ENCODE measurements at places on chromosomes 5 and 9. TPM values are rescaled to one million over a fixed set of nuclear protein-coding genes. Genes with fewer than 3 reads are reported as not detected.

DNA sequence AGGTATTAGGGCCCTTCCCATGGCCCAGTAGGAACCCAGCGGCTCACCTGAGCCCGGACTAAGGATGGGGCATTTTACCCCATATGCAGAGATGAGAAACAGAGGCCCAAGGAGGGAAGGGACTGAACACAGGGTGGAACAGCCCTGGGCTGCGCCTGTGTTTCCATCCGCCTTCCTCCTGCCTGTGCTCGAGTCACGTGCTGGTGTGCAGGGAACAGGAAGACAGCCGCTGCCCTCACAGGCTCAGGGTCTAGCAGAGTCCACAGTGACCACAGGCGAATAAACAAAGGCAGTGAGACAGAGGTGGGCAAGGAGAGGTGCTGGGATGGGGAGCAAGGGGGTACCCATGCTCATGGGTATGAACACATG, 129.4 kb downstream of the C9orf50 start:
- no peak for DNase-seq

DNA sequence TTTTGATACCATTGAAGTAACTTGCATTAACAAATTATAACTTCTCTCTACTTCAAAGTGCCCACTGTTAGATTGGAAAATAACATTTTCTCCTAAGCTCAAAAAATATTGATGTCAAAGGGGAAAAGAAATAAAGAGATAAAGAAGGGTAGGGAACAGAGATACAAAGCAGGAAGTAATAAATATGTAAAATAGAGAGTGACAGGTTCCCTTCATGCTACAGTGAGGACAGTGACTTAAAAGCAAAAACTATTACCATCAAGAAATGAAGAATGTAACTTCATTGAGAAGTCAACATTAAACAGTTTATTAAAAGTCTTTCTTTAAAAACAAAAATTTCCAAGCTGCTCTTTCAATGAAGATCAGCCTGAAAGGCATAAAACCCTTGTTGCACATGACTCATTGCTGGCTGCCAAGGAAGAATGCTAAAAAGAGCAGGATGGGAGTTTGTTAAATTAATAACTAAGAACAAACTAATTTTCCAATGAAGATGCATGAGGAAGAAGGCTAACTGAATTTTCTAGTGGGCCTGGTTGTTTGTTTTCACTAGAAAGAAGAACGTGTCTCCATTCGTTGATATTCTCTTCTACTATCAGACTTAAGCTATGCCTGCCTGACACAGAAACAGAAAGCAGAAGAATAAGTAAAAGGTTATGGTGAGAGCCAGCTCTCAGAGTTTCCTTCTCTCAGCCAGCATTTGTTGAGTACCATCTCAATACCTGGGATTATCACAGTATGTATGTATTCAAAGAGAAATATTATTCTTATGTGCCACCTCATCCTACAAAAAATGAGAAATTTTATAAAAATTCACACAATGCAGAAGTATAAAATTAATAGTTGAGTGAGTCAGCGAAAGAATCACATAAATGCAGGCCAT, 197.8 kb upstream of the NREP start:
- DNase-seq: no peak

DNA sequence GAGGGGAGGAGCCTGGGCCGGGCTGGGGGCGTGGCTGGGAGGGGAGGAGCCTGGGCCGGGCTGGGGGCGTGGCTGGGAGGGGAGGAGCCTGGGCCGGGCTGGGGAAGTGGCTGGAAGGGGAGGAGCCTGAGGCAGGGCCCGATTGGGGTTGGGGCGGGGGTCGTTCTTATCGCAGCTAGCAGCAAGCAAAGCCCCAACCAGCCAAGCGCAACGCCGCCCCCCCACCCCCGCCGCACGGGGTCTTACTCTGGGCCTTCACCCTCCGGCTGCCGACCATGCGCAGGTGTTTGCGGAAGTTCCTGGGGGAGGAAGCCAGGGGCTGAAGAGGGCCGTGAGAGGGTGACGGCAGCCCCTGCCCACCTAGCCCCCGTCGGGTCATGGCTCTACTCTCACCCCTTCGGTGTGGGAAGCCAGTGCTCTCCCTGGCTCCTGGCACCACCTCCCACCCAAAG, 5.0 kb downstream of the NSMF start:
- no peak for DNase-seq

DNA sequence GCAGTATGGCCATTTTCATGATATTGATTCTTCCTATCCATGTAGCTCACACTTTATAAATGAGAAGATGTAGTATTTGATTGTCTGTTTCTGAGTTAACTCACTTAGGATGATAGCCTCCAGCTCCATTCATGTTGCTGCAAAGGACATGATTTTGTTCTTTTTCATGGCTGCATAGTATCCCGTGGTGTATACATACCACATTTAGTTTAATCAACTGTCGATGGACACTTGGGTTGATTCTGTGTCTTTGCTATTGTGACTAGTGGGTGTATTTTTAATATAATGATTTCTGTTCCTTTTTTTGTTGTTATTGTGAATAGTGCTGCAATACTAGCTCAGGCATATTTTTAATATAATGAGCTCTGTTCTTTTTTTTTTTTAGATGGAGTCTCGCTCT, 560.3 kb upstream of the ZNF608 start:
- no peak for DNase-seq

GRCh38 chr5:111556501-111556900, 44.2 kb upstream of the STARD4 start:
- DNase-seq: no peak

DNA sequence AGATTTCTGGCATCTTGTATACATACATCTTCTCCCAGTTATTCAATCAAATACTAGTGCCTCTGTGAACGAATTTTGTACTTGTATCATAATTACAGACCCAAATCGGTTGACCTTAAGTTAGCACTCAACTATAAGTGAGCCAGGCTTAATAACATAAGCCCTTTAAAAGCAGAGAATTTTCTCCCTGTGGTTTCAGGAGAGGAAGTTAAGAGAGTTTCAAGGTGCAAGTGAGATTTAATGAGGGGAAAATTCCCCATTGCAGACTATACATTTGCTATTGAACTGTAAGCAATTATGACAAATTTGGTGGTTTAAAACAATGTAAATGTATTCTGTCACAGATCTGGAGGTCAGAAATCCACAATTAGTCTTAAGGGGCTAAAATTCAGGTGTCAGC, 261.9 kb upstream of the NREP start:
- no peak for DNase-seq

DNA sequence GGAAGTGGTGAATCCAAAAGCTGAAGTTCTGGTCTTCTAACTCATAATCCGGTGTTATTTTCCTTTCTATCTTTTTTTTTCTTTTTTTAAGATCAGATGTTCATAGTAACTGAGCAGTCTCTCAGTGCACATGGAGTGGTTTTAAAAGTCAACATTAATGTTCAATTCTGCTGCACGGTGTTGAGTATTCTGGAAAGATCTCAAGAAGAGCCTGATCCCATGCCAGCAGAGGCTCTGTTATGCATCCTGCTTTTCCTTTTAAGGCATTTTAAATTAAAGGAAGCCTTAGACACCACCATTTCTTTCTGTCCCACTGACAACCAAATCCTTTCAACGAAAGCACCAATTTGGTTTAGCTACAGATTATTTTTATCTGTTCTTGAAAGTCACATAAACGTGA, 33.4 kb downstream of the SEMA5A start:
- no peak for DNase-seq

DNA sequence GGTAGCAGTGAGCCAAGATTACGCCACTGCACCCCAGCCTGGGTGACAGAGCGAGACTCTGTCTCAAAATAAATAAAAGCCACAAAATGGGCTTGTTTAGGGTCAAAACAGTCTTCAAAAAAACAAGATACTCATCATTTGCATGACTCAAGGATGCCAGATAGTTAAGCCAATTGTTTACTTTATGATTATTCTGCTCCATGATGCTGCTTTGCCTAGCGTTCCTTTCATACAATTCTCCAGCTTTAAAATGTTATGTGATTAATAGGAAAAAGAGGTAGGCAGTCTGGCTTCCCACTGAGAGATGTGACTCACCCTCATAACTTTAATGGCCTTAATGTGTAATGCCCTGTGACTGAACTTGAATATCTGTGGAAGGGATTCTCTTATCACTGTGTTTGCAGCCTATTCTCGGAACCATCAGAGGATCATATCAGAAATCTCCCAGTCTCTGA, 364.6 kb upstream of the TRPC7 start:
- DNase-seq: no peak

DNA sequence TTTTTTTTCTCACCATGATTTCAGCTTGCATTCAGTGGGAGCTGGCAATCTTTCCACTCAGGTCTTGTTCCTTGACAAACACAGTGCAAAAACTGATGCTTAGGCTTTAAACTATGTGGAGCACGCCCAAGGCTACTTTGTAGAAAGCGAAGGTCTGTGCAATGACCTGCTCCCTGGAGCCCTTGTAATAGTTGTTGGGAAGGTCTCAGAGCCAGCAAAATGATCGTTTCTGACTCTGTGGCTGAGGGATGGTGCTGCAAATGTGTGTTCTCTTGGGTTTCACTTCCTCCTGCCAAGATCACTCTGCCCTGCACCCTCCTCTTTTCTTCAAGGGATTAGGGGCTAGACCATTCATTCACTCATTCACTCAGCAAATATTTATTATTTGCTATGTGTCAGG, 249.7 kb upstream of the MAP3K1 start:
- DNase-seq: no peak

- no peak for DNase-seq
Observed at GRCh38 chr5:109028608-109029299, 281.1 kb downstream of the FER start.

DNA sequence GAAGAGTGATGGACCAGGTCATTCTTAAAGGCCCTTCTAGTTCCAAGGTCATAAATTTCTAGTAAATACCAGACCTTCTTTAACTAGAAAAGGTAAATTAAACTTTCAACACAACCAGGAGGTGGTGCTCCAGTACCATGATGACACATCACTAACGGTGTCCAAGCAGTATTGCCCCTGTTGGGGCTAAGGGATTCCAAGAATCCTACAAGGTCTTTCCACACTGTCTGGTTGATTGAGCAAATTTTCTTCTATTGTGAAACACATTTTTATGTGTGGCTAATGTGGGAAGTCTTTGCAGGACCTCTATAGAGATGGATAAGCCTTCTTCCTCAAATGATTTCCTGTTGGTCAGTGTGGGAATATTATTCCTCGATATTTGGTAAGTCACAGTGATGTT, 459.6 kb upstream of the PAPPA start:
- no peak for DNase-seq

- DNase-seq: no peak
Observed at GRCh38 chr5:26295541-26295940, 742.8 kb downstream of the CDH9 start.

Gene CCL27
- total RNA-seq: not detected

Gene IL5
- total RNA-seq: not detected

Gene PCDHA6
- 0.19 TPM for total RNA-seq

Gene INSL4
- not detected for total RNA-seq

Gene FAM78A
- 2.9 TPM for total RNA-seq

Gene TBC1D9B
- total RNA-seq: 50.7 TPM

Gene PCA3
- total RNA-seq: not detected
